ENCODE measurements at places on chromosomes 12 and 14.

DNA sequence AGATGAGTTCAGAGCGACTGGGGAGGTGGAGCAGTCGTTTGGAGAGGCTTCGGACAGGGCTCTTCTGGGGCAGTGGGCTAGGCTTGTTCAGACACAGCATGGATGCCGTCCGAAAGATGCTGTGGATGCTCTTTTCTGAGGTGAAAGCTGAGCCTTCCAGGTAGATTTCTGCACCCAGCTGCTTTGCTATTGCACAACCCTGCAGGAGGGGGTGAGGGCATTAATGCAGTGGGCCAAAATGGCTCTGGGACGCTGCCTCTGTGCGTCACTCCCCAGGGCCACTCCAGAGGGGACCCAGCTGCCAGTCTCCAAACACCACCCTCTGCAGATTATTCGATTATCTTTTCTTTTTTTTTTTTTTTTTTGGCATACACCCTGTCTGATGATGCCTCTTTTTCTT is 6.1 kb upstream of the DDX23 start:
- no peak for DNase-seq

- no peak for DNase-seq
These were observed 23.1 kb downstream of the SLC7A7 start for GRCh38 chr14:22792158-22792557.

GRCh38 chr14:91186515-91187066 is 57.9 kb downstream of the GPR68 start:
- no peak for DNase-seq

- DNase-seq, result no peak
These were observed 263.5 kb downstream of the RPAP3 start for GRCh38 chr12:47442310-47442709.

DNA sequence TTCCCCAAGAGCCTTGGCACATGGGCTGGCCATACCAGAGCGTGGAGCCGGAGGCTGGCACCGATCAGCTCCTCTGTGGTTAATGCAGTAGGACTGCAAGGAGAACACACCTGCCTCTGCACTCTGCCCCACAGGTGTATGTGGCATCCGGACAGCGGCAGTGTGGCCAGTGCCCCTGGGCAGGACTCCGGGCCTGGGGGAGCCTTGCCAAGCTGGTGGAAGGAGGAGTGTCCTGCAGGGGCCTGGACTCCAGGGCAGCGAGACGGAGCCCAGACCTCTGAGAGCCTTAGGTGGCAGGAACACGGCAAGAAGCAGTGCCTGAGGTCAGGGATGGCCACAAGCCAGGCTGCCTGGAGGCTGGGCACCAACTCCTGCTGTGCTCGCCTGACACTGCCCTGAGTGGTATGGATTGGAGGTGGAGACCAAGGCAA is 5.3 kb upstream of the BEGAIN start:
- peak; percentile 66 for DNase-seq

DNA sequence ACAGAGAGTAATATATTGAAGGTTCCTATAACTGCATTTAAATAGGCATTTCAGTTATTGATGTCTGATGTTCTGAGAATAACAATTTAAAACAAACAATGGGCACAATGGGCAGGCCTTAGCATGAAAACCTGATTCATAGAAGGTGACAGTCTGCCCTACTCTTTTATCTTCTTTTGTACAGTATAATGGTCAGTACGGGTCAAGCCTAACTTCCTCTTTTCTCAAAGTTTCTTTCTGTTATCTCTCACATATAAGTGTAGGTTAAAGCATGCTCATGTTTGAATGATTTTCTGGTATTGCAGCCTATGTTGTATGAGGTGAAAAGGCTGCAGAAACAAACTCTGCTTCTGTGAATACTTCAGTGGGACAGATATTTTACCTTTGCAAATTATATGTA is 14.2 kb downstream of the FKBP3 start:
- DNase-seq, result no peak

Measured in Right ventricle myocardium inferior (tissue), 1 donor.